Substantia nigra (tissue), 51 donors: ENCODE measurements at places on chromosomes 6 and 20.

- DNase-seq = no peak
These were observed 217.9 kb upstream of the SGK1 start for GRCh38 chr6:134535831-134536230.

- no peak for DNase-seq
These were observed 56.9 kb downstream of the PDE10A start for GRCh38 chr6:165605901-165606739.

- DNase-seq = no peak
These were observed 5.5 kb downstream of the CD40 start for GRCh38 chr20:46123482-46124245.

DNA sequence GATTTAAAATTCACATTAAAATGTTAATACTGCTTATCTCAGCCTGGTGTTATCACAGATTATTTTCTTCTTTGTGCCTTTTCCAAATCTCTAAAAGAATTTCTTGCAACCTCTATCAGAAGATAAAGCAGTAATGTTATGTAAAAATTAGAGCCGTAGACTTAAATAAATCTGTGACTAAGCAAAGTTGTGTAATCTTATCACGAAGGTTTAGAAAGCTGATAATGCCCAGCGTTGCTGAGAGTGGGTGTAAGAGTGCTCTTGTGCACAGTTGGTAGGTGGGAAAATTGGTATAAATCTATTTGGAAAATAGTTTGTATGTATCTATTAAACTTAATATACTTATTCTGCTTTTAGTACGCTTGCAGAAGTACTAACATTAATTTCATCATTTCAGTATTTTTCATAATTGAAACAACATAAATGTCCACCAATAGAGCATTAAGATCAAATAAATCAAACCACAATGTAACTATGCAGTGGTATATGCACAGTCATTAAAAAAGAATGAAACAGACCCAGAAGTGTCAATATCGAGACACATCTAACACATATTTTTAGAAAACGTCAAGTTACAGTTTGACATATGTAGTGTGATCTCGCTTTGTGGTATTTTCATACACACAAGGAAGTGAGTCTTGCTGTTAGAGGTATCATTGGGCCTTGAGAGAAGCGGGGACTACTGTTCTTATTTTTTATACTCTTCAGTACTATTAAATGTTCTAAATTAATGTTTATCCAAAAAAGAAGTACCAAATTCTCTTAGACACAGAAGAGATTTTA lies 54.4 kb upstream of the PBOV1 start:
- no peak for DNase-seq

DNA sequence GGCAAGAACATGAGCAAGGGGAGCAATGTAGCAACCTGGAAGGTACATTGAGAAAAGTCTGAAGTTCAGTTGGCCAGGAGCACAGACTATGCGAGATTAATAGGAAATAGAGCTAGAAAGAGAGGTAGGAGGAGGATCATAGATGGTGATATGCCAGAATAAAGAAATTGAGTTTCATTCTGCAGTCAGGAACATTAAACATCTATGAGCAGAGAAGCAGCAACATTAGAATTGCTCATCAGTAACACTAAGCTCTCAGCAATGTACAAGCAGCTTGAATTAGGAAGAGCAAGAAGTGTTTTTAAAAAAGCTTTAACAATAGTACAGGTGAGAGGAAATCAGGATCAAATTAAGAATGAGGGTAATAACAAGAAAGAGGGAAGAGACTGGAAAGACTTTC lies 467.9 kb downstream of the PHF3 start:
- no peak for DNase-seq

DNA sequence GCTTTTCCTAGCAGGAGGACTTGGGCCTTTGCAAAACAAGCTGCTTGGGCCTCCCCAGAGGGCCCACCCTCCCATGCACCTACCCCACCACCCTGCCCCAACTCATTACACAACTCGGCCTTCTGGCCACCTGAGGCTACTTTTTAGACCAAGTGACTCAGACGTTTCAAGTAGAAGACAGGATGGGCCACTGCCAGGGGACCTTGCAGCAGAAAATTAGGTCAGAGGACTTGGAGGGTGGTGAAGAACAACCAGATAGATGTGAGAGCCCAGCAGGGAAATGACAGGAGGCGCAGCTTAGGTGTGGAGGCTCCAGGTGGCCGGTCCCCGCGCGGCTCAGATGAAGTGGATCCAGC lies 1.4 kb downstream of the PPP1R3D start:
- peak; percentile 24 for DNase-seq

- no peak for DNase-seq
These were observed 48.4 kb downstream of the DHX35 start for GRCh38 chr20:39010496-39010895.

- DNase-seq = no peak
These were observed 167.9 kb upstream of the TNFAIP3 start for GRCh38 chr6:137699031-137699683.

DNA sequence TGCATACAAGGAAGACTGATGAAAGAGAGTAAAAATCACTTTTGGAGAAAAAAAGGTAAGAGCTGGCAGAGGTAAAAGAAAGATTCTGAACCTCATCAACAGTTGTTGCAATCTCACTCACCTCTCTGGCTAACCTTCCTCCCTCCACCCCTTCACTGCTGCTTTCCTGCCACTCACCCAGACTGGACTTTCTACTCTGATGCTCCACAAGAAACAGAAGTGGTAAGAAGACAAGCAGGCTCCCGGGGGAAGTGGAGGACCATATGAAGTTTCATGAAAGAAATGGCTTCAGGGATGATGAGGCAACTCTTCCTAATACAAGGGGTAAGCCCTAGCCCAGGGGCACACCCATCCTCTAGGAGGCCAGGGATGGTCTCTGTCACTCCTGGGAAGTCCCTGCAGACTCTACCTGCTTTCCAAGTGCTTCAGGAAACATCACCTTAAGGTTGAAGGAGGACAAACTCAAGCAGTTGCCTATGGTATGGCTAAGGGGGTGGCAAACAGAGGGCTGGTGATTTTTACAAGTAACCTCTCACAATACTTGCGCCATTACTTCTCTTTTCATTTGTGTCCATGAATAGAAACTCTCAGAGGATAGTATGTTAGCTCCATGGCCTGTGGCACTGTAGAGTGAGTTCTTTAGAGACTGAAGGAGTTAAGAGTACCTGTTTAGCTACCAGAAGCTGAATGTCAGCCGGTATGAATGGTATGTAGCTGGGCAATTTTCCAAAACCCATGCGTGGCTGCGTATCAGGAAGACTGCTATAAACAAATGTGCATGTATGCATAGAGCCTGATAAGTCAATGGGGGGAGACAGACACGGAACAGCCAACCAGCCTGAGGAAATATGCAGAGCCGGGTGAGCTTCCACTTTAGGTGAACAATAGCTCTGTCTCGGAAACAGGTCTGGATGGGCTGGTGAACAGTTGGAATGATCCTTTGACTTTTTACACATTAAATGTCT lies 112.0 kb downstream of the BACH2 start:
- DNase-seq = no peak

DNA sequence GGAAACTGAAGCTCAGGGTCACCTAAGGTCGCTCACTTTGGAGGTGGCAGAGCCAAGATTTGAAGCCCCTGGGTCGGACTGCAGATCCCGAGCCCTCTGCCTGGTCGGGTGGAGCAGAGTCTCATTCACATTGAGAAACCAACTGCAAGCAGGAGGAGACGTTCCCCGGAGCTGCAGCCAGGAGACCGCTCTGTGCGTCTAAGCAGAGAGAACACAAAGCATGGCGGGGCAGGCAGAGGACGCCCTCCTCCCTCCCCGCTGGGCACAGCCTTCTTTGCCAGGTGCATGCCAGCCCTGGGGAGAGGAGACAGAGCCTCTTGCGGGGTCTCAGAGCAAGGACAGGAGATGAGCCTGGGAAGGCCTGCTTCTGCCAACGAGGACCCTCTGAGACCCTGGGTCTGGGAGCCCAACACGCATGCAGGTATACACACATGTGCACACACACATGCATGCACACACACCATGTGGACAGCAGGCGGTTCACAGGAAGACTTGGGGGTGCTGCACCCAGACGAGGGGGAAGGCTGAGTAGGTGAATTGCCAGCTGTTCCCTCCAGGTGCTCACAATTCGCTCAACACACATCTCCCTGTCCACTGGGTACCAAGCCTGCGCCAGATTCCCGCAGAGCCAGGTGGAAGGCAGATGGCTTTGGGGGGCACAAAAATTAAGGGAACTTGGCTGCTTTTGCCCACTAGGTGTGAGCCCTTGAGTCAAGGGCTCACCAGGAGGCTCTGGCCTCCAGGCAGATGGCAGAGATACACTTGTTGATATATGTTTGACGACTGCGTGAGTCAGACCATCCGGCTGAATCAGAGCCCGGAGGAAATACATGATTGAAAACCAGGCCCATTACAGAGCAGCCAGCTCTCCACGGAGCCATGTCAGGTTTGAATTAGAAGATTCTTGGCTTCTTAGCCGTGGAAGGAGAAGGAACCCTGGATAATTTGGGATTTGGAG lies 5.5 kb upstream of the NTSR1 start:
- no peak for DNase-seq
